ENCODE measurements at places on chromosomes 11 and 22.

DNA sequence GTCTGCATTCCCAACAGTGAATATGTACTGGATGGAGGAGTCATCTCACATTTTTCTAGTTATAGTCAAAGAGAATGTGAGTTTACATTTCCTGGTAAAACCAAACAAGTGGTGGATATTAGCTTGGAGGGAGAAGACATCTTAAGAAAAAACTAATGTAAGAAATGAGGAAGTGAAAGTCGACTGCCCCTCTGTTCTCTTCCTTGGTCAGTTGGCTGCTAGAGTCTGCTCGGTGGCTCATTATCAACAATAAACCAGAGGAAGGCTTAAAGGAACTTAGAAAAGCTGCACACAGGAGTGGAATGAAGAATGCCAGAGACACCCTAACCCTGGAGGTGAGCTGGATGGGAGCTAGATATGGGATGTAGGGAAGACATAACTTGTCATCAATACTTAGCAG is 5.8 kb downstream of the SLC22A9 start:
- peak; percentile 65 for DNase-seq

- no peak for DNase-seq
These were observed 8.0 kb downstream of the DENND6B start for GRCh38 chr22:50318698-50319411.

- DNase-seq: no peak
These were observed 36.7 kb downstream of the CD6 start for GRCh38 chr11:61007956-61008896.

DNA sequence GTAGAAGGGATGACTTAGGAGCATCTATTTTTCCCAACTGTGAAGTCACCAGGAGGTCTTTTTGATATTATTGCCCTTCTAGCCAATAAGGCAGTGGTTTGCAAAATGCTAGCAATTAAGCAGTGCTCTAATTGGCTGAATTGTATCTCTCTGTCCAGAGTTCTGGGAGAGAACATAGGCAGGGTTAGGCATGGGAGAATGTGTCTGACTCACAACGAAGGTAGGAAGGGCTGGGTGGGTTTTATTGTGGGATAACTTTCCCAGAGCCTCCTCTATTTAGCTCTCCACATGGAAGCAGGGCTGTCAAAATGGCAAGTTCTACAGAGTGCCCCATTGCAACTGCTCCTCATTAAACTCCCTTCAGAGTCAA is 415.9 kb upstream of the CADM1 start:
- DNase-seq: no peak

DNA sequence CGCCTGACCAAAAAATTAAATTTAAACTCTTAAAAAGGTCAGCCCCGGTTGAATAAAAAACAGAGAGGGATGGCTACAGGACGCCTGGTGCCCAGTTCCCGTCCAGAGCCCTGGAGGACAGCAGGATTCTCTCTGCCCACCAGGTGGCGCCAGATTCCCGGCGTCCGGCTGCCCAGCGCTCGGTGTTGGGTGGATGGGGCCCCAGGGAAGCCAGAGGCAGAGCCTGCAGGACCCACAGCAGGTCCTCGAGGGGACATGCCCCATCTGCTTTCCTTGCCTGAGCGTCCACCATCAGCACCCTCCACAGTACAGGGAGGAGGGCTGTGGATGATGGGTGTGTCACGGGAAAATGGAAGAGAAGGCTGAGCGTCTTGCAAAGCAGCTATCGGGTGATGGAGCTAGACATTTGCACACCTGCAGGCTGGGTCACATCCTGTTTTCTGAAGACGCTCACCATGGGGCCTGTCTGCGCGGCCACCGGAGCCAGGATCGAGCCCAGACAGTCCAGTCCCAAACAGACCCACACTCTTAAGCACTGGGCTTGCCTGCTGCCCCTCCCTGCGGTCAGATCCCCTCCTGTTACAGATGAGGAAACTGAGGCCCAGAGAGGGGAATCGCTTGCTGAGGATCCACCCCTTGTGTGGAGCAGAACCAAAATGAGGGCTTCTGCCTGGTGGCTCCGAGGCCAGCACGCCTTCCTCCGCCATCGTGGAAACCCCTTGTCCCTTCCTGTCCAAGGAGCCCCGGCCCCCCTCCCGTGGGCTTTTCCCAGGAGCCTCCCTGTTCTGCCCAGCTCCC is 18.5 kb upstream of the CBX7 start:
- DNase-seq: peak; percentile 92

DNA sequence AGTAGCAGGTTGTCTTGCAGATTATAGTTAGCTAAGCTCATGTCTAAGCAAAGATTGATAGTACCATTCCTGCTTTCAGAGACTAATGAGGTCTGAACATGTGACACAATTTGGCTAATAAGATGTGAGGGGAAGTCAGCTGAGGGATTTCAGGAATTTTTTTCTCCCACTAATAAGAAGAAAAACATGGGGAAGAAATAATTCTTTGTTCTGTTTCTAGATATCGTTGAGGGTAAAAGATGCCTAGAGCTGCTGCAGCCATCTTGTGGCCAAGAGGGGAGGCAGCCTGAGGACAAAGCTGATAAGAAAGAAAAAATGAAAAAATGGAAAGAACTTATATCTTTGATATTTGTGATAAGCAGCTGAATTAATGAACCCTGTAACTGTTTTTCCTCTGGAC is 1334.4 kb downstream of the LRRC4C start:
- DNase-seq: no peak

DNA sequence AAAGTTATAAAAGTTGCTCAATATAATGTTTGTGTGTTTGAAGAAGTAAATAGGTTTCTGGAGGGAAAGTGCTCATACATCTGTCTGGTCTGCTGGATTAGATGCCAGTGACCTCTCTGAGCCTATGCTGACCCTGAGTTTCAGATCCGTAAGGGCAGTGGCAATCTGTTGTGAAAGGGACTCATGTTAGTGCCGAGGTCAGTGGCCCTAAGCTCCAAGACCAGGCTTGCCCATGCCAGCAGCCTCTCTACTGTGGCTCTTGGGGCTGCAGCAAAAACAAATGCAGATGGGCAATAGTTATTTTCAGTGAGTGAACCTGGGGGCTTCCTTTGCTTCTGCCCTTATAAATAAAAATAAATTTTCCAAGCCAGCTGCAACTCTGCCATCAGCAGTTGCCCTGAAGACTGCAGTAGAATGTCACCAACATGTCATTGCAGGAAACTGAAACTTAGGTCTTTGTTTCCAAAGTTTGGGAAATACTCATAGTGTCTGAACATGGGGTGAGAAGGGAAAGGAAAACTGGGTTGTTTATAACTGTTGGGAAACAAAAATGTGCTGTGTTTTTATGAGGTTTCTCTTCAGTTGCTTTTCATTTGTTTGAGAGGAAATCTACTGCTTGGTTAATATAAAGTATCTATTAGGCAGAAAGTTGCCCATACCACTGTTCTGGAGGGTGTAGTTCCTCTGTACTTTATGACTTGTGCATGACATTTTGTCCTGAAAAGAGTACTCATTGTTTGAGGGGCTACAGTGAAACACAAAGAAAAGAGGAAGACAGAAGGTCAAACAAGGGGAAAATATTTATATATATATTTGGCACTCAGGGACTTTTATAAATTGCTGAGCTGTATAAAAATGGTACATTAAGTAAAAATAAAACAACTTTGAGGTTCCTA is 9.5 kb upstream of the MS4A4E start:
- peak; percentile 47 for DNase-seq

DNA sequence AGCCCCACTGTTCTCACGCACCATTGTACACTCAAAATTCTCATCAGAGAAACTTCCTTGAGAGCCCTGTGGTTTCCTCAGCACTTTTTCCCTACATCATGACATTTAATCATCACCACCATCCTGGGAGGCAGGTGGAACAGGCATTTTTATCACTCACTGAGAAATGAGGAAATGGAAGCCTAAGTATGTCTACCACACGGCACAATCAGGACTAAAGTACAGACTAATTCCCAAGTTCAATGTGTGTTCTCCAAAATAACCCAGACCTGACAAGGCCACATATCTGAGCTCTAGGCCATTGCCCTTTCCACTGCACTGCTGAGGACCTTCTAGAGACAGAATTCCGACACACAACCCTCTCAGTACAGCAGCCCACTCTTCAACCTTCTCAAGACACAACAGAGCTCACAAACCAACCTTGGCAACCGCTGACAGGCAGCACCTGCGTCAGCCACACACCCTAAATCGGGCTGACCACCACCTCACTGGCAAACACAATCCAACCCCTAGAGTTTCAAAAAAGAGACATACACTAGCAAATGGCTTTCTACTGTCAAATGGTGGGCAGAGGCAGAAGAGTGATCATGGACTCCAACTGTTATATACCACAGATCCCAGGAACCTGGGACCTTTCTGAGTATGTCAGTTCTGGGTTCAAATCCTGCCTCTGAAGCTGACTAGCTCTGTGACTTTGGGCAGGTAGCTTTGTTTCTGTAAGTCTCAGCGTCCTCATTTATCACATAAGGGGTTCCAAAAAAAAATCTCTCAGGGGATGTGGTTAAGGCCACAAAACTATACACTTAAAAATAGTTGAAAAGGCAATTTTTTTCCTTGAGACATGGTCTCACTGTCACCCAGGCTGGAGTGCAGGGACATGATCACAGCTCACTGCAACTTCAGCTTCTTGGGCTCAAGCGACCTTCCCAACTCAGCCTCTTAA is 16.3 kb downstream of the SMCO4 start:
- DNase-seq: no peak

DNA sequence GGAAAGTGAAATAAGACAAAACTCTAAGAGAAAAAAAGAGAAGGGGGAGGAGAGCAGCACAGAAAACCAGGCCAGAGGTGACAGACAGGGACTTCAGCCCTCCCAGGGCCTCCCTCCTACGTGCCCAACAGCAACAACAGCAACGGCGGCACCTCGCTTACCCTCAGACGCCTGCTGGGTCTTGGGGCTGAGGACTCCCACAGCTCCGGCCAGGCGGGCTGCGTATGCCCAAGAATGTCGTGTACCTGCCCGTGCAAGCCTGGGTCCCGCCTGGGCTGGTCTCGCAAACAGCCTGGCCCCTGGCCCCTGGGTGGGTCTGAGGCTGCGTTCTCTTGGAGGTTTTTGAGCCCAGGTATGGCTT is 30.5 kb downstream of the ARAP1 start:
- peak; percentile 74 for DNase-seq

GRCh38 chr11:17233101-17233500 is 25.3 kb upstream of the PIK3C2A start:
- no peak for DNase-seq

DNA sequence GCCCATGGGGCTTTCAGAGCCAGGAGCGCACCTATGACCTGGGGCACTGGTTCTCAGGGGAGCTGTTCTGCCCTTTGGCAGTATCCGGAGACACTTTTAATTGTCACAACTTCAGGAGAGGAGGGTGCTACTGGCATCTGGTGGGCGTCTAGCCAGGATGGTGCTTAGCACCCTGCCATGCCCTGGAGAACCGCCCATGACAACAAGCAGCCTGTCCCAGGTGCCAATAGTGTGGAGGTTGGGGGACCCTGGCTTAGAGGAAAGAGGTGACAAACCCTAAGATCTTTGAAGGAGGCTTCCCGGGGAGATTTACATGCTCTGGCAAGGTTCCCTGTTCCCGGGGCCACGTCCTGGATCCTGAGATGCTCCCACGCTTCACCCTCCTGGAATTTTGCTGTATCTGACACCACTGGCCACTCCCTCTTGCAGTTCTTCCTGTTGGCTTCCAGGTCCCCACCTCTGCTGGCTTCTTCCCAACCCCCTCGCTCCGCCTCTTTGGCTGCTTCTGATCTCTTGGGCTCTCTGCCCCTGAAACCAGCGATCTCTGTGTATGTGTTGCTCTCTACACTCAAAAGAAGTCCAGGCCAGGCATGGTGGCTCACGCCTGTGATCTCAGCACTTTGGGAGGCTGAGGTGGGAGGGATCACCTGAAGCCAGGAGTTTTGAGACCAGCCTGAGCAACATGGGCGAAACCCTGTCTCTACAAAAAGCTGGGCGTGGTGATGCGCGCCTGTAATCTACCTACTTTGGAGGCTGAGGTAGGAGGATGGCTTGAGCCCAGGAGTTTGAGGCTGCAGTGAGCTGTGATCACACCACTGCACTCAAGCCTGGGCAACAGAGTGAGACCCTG is 31.1 kb downstream of the FADS3 start:
- no peak for DNase-seq

DNA sequence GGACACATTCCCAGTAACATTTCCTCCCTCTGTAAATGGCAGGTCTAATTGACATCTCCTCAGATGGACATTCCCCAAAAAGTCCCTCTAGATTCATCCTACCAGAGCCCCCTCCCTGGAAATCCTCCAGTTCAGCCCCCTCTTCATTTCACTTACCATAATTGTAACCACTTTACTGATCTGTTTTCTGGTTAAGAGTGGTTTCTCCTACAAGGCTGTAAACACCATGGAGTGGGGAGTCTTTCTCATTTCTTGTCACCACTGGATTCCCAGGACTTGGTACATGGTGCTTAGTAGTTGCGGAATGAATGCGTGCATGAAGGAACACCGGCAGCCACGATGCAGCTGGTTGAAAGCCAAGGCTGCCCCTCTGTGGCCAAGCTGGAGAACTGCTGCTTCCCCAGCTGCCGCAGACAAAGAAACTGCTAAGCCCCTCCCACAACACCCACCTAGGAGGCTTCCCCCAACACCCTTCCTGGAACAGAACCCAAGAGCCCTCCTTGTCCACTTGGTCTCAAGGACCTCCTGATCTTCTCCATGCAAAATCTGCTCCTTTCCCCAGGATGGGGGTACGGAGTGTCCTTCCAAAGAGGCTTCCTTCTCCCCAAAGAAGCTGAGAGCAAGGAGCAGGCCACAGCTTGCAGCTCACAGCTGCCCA is 18.6 kb upstream of the SCARF2 start:
- peak; percentile 78 for DNase-seq

- DNase-seq: peak; percentile 49
These were observed 15.2 kb downstream of the BCL9L start for GRCh38 chr11:118910309-118911112.

DNA sequence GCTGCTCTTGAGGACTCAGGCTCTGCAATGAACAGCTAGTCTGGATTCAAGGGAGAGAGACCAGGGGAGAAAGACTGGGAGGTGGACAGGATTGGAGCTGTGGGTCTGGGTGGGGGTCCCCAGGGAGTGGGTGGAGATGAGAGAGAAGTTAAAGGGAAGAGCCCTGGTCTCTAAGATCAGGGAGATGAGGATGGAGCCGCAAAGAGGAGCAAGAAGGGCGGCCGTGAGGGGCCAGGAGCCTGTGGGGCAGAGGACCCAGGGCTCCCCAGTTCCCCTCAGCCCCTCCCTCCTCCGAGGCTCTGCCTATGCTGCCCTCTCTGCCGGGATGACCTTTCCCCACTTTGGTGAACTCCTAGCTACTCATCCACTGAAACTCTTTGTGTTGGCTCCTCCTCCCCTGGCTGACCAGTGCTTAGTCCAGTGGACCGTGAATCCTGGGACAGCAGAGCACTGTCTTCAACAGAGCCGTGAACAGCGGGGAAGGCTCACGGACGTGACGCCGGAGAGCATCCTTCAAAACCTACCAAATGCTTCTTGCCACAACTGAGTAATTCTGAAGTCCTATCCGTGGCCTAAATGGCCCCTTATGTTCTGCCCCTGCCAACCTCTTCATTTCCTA is 16.4 kb upstream of the RFPL3 start:
- DNase-seq: no peak

- no peak for DNase-seq
These were observed 624.4 kb downstream of the BRD1 start for GRCh38 chr22:49203091-49203858.

DNA sequence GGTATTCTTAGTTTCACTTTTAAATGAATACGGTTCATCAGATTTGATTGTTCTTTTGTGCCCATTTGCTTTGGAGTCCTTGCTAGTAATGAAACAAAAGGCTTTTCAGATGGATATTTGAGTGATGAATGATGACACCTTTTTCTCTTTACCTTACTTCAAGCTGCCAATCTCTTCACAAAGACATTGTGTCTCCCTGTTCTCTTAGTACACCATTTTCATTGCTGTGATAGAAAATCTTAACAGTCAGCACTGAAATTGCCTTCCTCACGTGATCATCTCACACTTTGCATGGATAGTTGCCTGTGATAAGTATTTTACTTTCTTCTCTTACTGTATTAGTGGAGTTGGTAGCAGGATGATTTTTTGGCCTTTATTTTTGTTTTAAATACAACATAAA is 396.6 kb downstream of the NELL1 start:
- DNase-seq: no peak

All from suppressor macrophage (primary cell).